ENCODE measurements at places on chromosomes 13 and 19.

- no peak for DNase-seq
Observed at GRCh38 chr13:70571221-70571620, 463.0 kb upstream of the KLHL1 start.

DNA sequence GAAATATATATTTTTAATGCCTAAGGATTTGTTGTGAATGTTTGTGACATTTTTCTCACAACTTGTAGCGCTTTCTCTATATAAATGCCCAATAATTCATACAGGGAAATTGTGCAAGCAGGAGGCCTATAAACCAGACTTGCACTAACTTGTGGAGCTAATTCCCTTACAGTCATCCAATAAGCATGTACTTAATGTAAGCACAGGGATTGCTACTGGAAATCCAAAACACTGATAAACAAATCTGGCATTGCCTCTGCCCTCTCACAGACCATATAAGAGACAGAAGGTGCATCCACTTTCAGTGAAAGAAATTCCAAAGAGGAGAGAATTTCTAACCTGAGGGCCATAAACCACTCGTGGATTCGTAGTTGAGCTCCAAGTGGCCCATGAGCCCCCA is 518.8 kb downstream of the MYO16 start:
- DNase-seq: no peak

DNA sequence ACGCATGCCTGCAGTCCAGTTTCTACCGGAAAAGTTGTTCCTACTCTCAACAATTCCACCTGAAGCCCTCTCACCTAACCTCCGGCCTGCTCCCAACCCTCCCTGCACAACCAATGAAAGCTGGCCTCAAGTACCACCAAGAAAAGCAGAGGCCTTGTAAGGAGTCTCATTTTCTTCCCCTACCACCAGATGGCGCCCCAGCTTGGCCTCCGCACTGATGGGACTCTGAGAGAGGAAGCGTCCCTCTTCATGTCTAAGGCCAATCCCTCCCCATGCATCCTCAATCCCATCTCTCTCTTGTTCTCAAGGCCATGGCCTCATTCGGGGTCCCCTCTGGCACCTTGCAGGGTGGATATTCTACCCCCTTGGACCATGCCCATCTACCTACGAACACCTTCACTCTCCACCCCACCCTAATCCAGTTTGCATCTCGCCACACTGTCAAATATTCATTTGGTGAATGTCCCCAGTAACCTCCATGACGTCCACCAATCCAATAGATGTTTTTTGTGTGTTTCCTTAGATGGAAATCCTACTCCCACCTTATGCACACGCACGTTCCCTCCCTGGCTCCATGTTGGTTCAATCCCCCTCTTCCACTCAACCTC is 412.8 kb downstream of the ZNF536 start:
- peak; percentile 12 for DNase-seq

- no peak for DNase-seq
Observed at GRCh38 chr19:38944981-38945506, 14.3 kb downstream of the MRPS12 start.

- no peak for DNase-seq
Observed at GRCh38 chr13:59269476-59269875, 894.3 kb downstream of the DIAPH3 start.

GRCh38 chr19:39136225-39136940 is 10.8 kb downstream of the PAK4 start:
- DNase-seq: no peak

DNA sequence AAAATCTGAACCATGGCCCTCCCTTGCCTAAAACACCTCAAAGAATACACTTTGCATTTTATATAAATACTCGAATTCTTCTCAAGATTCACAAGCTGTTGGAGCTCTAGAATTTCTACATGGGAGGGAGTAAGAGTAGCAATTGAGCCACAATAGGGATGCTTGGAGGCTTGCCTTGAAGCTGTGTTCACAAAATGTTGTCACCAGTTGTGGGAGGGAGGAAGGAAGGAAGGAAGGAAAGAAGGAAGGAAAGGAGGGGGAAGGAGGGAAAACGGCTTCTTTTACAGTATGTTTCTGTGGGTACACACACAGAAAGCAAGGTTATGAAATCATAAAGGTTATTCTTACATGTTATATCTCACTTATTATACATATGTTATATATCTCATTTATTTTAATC is 128.6 kb upstream of the PEG3 start:
- no peak for DNase-seq

- no peak for DNase-seq
Observed at GRCh38 chr19:15109768-15110417, 2.7 kb downstream of the SYDE1 start.

- DNase-seq: no peak
Observed at GRCh38 chr13:83733293-83733692, 149.0 kb downstream of the SLITRK1 start.

DNA sequence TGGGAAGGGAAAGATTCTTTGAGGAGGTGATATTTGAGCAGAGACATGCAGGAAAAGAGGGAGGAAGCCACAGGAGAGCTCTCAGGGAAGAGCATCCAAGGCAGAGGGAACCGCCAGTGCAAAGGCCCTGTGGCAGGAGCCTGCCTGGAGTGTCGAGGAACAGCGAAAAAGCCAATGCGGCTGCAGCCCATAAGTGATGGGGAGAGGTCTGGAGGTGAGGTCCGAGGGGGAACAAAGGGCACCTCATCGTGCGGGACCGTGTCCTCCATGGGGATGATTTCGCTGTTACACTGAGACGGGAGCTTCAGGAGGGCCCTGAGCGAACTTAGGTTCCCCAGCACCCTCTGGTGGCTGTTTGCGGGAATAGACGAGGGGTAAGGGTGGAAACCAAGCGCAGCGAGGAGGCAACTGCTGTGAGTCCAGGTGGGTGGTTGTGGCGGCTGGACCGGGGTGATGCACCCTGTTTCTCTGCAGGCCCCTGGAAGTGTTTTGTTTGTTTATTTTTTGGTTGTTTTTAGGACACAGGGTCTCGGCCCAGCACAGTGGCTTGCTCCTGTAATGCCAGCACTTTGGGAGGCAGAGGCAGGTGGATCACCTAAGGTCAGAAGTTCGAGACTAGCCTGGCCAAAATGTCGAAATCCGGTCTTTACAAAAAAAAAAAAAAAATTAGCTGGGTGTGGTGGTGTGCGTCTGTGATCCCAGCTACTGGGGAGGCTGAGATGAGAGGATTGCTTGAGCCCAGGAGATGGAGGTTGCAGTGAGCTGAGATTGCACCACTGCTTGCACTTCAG is 5.9 kb upstream of the EHD2 start:
- peak; percentile 59 for DNase-seq

GRCh38 chr19:51777570-51778462 is 16.8 kb downstream of the FPR2 start:
- peak; percentile 23 for DNase-seq

DNA sequence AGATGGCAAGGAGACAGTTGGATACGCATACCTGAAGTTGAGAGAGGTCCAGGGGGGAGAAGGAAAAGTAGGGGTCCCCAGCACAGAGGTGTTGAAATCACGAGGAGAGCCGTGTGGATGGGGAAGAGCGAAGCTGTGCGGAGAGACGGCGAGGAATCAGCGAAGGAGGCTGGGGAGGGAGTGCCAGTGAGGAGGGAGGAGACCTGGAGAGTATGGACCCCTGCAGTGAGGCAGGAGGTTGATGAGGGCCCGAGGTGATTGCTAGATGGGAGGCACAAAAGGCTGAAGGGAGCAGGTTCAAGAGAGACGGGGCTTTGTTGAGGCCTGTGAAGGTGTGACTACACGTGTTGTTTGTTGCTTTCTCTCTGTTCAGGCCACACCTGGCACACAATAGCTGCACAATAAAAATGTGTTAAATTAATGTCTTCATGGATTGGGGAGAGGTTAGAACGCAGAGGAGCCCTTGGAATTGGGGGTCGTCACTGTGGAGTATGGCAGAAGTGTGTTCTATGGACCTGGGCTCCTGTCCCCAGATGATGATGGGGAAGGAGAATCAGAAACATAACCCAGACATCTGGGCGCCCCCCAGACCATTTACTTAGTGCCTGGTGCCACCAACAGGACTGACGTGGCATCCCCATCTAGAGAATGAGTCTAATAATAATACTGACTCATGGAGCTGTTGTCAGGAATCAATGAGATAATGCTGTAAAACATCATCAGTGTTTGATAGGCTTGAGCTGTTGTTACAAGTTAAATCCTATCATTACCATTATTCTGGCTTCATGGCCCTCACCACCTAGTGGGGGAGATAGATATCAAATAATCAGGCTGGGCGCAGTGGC is 137.5 kb downstream of the SIPA1L3 start:
- DNase-seq: no peak

GRCh38 chr13:77853703-77854102 is 64.9 kb downstream of the EDNRB start:
- no peak for DNase-seq

GRCh38 chr19:49911381-49912145 is 14.9 kb upstream of the IL4I1 start:
- DNase-seq: peak; percentile 73

GRCh38 chr19:5934774-5935472 is 20.9 kb downstream of the CAPS start:
- DNase-seq: no peak

DNA sequence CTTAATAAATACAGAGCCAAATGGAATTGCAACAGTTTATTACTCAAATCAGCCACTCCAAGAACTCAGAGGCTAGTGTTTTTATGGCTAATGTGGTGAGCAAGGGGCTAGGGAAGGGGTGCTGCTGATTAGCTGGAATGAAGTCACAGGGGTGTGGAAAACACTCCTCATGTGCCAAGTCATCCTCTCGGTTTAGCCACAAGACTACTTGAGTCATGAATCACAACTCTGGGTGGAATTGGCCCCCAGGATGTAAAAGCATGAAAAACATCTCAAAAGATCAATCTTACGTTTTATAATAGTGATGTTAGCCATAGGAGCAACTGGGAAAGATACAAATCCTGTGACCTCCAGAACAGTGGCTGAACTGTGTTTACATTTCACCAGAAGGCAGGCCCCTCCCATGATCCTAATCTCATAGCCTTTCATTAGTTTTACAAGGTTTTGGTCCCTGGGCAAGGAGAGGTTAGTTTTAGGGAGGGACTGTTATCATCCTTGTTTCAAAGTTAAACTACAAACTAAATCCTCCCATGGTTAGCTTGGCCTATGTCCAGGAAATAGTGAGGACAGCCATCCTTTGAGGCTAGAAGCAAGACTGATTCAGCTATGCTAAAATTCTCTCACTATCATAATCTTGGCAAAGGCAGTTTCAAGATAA is 2020.1 kb upstream of the PCDH20 start:
- DNase-seq: no peak

DNA sequence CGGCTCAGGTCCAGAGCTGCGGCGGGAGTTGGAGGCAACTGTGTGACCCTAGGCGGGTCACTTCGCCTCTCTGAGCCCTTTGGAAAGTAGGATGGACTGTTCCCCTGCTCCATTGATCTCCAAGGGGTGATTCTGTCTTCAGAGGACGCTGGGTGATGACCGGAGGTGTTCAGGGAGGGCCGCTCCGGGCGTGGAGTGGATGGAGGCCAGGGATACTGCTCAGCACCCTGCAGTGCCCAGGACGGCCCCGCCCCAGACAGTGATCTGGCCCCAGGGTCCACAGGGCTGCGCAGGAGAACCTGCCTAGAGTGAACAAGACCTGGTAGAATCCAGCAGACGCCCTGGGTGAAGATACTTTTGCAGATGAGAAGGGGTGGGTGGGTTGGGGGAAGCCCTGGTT is 7.0 kb downstream of the NCLN start:
- no peak for DNase-seq

- no peak for DNase-seq
Observed at GRCh38 chr19:50266896-50267295, 62.3 kb downstream of the KCNC3 start.

GRCh38 chr19:58400316-58400915 is 5.0 kb downstream of the RNF225 start:
- DNase-seq: no peak

DNA sequence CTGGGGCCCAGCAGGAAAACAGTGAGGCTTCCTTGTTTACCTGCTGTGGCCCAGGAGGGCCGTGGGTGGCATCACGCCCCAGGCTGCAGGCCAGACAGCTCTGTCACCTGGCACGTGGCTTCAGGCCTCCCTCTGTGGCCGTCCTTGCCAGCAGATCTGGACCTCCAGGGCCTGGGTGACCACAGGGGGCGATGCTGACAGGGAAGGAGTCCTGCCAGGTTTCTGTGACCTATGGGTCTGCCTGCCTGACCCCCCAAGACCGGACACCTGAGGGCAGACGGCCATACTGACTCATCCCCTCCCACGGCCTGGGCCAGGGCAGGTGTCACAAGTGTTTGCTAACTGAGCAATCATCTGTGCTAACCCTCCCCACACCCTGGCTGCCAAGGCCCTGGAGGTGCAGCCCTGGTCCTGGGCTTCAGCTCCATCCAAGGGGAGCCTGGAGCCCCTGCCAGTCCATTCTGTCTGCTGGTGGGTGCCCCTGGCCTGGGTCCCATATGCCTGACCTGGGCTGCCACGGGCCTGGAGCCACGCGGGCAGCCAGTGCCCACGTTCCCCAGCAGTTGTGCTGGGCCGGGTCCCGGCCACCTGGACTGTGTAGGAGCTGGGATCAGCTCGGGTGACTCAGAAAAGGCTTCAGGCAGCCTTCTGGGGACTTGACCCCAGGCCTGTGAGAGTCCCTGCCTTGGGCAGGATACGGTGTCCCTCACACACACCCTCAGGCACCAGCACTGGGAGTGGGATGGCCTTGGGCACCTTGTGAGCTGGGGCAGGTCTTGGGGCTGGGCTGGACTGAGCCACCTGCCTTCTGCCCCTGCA is 3.7 kb downstream of the CDC34 start:
- DNase-seq: no peak

DNA sequence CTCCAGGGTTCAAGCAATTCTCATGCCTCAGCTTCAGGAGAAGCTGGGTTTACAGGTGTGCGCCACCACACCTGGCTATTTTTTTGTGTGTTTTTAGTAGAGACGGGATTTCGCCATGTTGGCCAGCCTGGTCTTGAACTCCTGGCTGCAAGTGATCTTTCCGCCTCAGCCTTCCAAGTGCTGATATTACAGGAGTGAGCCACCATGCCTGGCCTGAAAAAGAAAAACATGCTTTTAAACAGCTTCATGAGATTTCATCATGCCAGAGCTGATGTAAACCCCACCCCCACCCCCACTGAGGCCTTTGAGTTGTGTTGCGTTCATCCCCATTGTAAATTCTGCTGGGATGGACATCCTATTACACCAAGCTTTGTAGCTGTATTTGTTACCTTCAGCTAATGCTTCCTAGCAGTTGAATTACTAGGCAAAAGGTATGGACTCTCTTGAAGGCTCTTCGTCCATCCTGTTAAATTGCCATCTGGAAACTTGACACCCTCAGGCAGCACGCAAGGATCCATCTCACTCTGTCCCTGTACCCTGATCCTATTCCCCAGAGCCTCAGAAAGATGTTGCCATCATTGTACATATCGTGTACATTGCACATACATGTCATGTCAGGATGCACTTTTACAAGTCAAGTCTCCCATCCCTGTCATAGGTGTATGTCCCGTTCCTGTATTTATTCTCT is 47.3 kb downstream of the NFIX start:
- DNase-seq: no peak

GRCh38 chr19:30340771-30341561 is 31.2 kb upstream of the ZNF536 start:
- no peak for DNase-seq

GRCh38 chr13:102028868-102029267 is 373.0 kb downstream of the FGF14 start:
- DNase-seq: no peak

GRCh38 chr19:13929956-13930355 is 8.3 kb downstream of the PODNL1 start:
- DNase-seq: no peak

GRCh38 chr13:27483421-27483820 is 33.1 kb upstream of the MTIF3 start:
- no peak for DNase-seq

- DNase-seq: no peak
Observed at GRCh38 chr13:44306371-44307192, 67.0 kb upstream of the SERP2 start.

- DNase-seq: no peak
Observed at GRCh38 chr19:4376028-4376670, 24.2 kb downstream of the SH3GL1 start.

Data from stimulated activated naive B cell treated with anti-CD40 and anti-IgM and Interleukin-4, amounts not matched to agents 10 μg/mL and 1 μg/mL and 100 μg/mL, for 72 hours (primary cell).